ENCODE measurements at places on chromosomes 6 and 20.
A peak's percentile ranks its signal among the peaks of the same experiment; 100 is the strongest.

DNA sequence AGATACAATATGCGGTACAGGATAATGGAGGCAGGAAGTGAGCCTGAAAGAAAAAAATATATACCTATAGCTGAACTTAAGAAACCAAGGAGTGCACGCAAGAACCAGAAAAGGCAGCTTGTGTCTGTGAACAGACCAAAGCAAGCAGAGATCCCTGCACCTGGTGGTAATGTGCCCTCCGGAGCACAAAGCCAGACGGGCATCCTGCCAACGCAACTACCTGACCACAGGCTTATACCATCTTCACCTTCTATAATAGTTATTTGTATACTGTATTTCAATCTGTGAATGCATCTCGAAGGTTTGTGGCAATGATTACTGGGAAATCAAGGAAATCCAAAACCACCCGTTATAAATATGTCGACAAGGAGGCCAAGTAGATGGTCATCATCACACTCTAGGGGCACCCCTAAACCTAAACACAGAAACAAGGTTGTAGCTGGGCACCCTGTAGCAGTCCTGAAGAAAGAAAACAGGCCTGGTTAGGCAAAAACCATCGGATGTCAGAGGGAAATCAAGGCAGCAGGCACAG lies 801 bp downstream of the FBXL4 start:
- DNase-seq = peak; percentile 62

DNA sequence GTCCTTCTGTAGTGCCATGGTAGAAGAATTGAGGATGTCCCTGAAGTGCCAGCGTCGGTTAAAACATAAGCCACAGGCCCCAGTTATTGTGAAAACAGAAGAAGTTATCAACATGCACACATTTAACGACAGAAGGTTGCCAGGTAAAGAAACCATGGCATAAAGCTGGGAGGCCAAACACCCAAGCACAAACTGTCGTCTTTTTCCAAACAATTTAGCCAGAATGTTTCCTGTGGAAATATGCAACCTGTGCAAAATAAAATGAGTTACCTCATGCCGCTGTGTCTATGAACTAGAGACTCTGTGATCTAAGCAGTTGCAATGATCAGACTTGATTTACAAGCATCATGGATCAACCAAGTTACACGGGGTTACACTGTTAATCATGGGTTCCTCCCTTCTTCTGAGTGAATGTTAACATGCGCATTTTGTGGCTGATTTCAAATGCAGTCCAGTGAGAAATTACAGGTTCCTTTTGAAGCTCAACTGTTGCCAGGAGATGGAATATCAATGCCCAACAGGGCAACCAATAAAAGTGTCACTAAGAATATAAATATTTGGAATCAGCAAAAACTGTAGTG lies 674.9 kb downstream of the GRIK2 start:
- no peak for DNase-seq

GRCh38 chr6:32664354-32664753 lies 2.1 kb downstream of the HLA-DQB1 start:
- DNase-seq = no peak

- no peak for DNase-seq
These were observed 43.5 kb downstream of the PANK2 start for GRCh38 chr20:3932681-3933080.

GRCh38 chr6:143003676-143004075 lies 57.0 kb upstream of the AIG1 start:
- DNase-seq = no peak

- DNase-seq = no peak
These were observed 28.1 kb upstream of the HLA-C start for GRCh38 chr6:31299947-31300346.

- DNase-seq = no peak
These were observed 610.4 kb upstream of the IMPG1 start for GRCh38 chr6:76682842-76683241.

DNA sequence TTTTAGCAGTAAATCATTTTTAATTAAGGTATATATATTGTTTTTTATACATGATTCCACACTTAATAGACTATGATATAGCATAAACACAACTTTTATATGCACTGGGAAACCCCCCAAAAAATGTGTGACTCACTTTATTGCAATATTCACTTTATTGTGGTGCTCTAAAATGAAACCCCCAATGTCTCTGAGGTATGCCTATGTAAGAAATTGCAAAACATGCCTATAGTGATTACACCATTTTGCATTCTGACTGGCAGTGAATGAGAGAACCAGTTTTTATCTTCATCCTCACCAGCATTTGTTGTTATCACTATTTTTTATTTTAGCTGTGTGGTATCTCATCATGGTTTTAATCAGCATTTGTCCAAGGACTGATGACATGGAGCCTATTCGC lies 8.5 kb upstream of the CST11 start:
- DNase-seq = no peak

- DNase-seq = no peak
These were observed 32.9 kb upstream of the LGSN start for GRCh38 chr6:63352544-63353285.

- DNase-seq = no peak
These were observed 56.5 kb upstream of the RNF144B start for GRCh38 chr6:18330548-18331081.

GRCh38 chr20:48384147-48384818 lies 443.5 kb downstream of the PREX1 start:
- no peak for DNase-seq

DNA sequence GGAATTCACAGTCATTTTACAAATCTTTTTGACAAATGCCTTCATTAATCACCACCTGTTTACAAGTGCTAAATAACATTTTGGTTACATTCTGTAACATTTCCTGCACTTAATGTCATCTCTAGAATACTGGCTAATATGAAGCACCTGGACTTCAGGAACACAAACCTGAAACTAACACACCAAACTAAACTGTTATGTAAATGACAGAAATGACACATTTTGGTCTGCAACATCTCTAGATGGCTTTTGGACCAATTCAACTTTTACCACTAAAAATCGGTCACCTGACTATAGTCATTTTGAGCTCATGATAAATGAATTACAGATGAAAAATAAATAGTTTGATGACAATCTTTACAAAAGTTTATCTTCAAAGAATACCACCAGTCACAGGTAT lies 80.6 kb downstream of the ATG5 start:
- no peak for DNase-seq

DNA sequence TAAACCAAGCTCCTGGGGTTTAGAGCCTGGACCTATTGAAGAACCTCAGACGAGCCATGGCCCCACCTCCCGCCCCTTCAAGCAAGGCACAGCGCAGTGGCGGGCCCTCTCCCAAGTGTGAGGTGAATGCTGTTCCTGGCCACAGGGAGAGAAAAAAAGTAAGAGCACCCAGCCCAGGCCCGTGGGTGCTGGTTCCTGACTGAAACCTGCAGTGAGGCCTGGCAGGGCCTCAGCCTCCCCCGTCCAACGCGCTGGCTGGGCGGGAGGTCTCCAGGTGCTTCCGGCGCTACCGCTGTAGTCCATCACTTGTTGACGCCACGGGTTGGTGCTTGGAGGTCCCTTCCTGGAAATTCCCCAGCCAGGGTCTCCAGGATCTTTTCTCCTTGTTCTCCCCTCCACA lies 5.5 kb upstream of the FAM83C start:
- no peak for DNase-seq

DNA sequence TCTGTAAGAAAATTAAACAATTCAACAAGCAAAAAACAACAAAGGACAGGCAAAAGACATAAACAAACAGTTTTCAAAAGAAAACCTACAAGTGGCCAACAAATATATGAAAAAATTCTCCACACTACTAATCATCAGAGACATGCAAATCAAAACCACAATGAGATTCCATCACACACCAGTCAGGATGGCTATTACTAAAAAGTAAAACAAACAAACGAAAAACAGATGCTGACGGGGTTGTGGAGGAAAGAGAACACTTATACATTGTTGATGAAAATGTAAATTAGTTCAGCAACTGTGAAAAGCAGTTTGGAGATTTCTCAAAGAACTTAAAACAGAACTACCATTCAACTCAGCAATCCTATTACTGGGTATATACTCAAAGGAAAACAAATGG lies 537.6 kb downstream of the HDGFL1 start:
- no peak for DNase-seq

DNA sequence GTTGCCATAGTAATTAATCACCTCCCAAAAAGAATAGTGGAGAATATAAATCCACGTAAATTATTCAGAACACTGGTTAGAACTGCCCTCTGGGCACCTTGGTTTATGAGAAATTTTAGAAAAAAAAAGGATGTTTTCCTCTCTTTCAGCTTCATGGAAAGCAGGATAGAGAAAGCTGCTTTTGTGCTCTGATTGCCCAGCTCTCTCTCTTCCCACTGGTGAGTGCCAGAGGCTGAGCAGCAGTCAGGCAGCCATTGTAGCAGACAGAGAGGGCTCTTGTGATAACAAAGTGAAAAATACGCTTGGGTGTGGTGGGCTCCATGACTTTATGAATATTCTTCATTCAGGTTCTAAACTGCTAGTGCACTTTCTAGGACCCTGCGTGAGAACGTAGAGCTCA lies 26.4 kb downstream of the SLC35F1 start:
- no peak for DNase-seq

DNA sequence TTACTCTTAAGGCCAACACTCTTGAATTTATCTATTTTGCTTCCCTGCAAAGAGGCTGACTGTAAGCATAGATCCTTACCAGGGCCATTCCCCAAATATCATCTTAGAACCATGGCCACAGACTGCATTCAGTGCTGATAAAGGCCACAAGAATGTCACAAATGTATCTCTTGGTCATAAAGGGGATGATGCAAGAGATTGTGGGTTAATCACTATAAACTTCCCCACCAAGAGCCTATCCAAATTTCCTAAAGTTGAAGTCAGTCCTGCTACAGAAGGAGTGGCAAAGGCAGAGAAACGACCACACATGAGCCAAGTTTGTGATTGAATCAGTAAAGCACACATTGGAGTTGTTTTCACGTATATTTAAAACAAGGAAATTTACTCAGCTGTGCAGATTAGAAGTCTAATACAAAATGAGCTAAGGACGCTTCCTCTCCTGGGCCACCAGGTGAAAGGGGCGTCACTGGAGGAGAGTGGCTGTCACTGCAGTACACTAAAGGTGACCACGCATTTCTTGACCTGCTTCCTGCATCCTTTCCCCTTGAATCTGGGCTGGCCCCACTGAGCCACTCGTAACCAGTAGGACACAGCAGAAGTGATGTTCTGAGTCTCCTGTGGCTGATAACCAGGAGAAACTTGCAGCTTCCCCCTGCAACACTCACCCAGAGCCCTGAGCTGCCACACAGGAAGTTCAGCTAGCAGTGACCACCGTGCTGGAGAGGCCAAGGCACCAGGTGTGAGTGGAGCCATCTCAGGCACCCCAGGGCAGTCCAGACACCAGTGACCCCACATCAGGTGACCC lies 181.9 kb downstream of the SYNDIG1 start:
- DNase-seq = no peak

DNA sequence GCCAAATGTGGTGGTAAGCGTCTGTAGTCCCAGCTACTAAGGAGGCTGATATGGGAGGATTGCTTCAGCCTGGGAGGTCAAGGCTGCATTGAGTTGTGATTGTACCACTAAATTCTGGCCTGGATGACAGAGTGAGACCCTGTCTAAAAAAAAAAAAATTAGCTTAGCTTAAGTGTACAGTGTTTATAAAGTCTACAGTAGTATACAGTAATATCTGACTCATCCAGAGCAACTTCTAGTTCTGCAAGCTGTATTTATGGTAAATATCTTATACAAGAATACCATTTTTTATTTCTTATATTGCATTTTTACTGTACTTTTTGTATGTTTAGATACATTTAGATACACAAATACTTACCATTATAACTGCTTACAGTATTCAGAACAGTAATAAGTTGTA lies 58.1 kb downstream of the UQCC1 start:
- DNase-seq = no peak

DNA sequence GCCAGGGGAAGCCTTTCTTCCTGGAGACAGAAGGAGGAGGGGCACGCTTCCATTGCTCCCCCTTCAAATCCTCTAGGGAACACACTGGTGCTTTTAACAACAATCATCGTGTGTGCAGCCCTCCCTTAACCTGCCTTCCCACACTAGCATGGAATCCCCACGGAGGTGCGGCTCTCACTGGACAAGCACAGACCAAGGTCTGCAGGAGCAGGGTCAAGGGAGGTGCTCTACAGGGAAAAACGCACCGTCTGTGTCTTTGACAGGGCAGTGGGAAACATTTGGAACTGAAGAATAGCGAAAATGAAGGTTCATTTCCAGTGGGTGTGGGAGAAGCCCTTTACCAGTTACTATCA lies 527.1 kb downstream of the QKI start:
- DNase-seq = no peak

- DNase-seq = no peak
These were observed 151.6 kb upstream of the GMDS start for GRCh38 chr6:2396846-2397630.

GRCh38 chr6:147005499-147005898 lies 198.7 kb upstream of the STXBP5 start:
- no peak for DNase-seq

- DNase-seq = no peak
These were observed 1212.1 kb upstream of the CITED2 start for GRCh38 chr6:140586426-140587061.

DNA sequence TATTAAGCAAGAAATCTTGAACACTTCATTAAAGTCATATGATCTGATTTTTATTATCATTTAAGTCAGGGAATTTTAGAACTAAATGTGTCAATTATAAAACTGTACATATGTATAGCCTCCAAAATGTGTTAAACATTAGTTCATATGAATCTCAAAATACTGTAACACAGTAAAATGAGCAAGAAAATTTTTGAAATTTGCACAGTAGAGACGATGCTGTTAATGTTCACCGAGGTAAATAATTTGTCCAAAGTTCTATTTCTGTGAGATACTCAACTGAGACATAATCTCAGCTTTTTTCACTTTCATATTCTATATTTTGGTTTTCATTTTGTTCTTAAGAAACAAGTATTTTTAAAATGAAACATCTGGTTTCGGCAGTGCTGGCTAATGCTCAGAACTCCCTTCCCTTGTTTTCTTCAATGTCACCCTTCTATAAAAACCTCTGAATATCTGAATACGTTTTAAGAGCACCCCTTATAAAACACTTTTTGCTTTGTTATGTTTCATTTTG lies 353.1 kb downstream of the LAMA2 start:
- no peak for DNase-seq

DNA sequence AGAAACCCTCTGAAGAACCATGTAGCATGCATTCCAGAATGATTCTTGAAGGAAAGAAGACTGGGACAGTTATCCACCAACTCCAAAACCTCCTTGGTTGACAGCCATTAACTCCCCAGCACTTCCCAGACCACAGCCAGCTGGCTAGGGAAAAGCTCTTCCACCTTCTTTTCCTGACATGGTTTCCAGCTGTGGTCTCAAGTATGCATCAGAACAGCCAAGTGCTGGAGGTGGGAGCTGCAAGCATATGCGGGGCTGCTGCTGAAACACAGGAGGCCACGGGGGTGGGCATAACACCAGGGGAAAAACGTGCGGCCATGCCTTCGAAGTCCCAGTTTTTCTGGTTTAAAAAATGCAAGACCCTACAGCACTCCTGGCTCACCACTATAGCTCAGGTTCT lies 108.0 kb upstream of the FAM184A start:
- DNase-seq = no peak

- no peak for DNase-seq
These were observed 1353.4 kb upstream of the GJE1 start for GRCh38 chr6:140779341-140779740.

- DNase-seq = no peak
These were observed 5.3 kb upstream of the HIVEP2 start for GRCh38 chr6:142950291-142950690.
